ENCODE measurements at places on chromosomes 16 and 17. TPM values are rescaled to one million over a fixed set of nuclear protein-coding genes. Genes with fewer than 3 reads are reported as not detected.

MYH13 gene
- total RNA-seq, result not detected

KRTAP1-5 gene
- total RNA-seq, result not detected

KRTAP16-1 gene
- total RNA-seq, result not detected

DNA sequence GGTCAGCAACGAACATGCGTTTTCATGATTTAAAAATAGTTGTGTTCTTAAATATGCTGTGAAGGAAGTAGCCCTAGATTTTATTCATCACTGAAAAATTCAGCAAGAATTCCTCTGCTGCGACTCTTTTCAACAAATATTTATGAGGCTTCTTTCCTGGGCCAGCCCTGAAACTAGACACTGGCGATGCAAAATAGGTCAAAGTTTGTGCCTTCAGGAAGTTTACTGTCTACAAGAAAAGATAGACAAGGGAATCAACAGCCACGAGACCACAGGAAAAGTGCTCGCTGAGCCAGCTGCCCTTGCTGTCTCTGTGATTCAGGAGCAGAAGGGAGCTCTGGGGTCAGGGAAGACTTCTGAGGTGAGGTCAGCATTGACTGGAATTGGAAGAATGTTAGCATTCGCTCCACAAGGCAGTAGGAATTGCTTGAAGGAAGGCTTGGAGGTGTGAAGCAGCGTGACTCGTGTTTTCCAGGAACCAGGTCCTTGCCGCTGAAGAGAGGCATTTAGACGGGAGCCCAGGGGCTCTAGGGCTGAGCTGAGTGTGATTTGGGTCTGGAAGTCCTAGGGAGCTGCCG is 1.9 kb upstream of the RPL26 start:
- DNase-seq, result no peak
- peaks cover 53% of the 10 kb centered on the region for H3K36me3 ChIP-seq
- peaks cover 24% of the 10 kb centered on the region for H3K4me1 ChIP-seq
- H3K27me3 ChIP-seq, result no peaks in the 10 kb centered on the region
- H3K27ac ChIP-seq, result peak overlapping the region; percentile 36

- H3K27ac ChIP-seq, result no peak overlapping the region
- peak; percentile 48 for DNase-seq
- peaks cover 35% of the 10 kb centered on the region for H3K27me3 ChIP-seq
- peaks cover 16% of the 10 kb centered on the region for H3K4me1 ChIP-seq
- H3K4me3 ChIP-seq, result no peak overlapping the region
These were observed 5.0 kb downstream of the SGCA start for GRCh38 chr17:50170662-50171370.

GRCh38 chr16:88570691-88571092 is 489 bp downstream of the ZC3H18 start:
- peaks cover 61% of the 10 kb centered on the region for H3K36me3 ChIP-seq
- peaks cover 33% of the 10 kb centered on the region for H3K4me1 ChIP-seq
- H3K27me3 ChIP-seq, result no peaks in the 10 kb centered on the region
- peak overlapping the region; percentile 92 for H3K4me3 ChIP-seq
- peak overlapping the region; percentile 77 for H3K27ac ChIP-seq

GRCh38 chr17:44348234-44348987 is 3.3 kb downstream of the GRN start:
- peaks cover 36% of the 10 kb centered on the region for H3K36me3 ChIP-seq
- no peak overlapping the region for H3K27ac ChIP-seq
- H3K27me3 ChIP-seq, result no peaks in the 10 kb centered on the region
- H3K4me3 ChIP-seq, result no peak overlapping the region
- DNase-seq, result no peak

GRCh38 chr17:56817066-56817465 is 16.7 kb downstream of the C17orf67 start:
- H3K4me3 ChIP-seq, result no peak overlapping the region
- H3K36me3 ChIP-seq, result no peaks in the 10 kb centered on the region
- DNase-seq, result no peak
- H3K4me1 ChIP-seq, result peaks cover 12% of the 10 kb centered on the region
- H3K27me3 ChIP-seq, result no peaks in the 10 kb centered on the region
- H3K27ac ChIP-seq, result no peak overlapping the region

DNA sequence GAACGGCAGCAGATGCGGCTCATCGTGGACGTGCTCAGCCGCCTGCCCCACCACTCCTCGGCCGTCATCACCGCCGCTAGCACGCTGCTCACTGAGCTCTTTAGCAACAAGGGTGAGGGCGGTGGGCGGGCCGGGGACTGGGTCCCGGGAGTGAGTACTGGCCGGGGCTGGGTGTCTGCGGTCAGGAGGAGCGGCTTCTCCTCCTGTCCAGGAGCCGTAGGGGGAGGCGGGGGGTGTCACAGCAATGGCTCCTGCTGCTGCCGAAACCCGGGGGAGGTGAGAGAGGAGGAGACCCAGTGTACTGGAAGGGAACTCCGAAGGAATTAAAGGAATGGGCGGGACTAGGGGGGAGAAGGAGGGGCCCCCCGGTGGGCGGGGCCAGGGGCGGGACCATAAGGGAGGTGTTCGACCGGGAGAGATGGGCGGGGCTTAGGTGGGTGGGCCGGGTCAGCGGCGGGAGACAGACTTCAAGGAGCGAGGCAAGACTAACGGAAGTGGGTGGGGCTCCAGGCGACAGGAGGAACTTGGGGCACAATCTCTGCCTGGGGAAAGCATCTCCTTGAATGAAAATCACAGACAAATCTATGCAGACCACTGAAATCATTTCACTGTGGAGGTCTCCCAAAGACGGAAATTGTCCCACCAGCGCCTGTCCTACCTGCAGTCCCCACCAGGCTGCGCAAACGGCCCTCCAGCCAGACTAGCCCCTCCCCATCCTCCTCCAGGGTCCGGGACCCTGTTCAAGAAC is 2.4 kb downstream of the NAGS start:
- DNase-seq, result peak; percentile 99
- H3K27me3 ChIP-seq, result peaks cover 40% of the 10 kb centered on the region
- peaks cover 44% of the 10 kb centered on the region for H3K36me3 ChIP-seq
- peaks cover 22% of the 10 kb centered on the region for H3K4me1 ChIP-seq

Data from Calu3 (cell line).